ENCODE measurements at places on chromosomes 6 and 20. TPM values are rescaled to one million over a fixed set of nuclear protein-coding genes. Genes with fewer than 3 reads are reported as not detected.

The PRL gene
- not detected for total RNA-seq

The GFRA4 gene
- not detected for total RNA-seq

The BACH2 gene
- total RNA-seq: 1.9 TPM

The EMILIN3 gene
- total RNA-seq: not detected

The PBOV1 gene
- not detected for total RNA-seq

The MAP3K5 gene
- 14.9 TPM for total RNA-seq

The UNC5CL gene
- 0.43 TPM for total RNA-seq

The OVOL2 gene
- total RNA-seq: 24.5 TPM

The MAP7 gene
- 28.7 TPM for total RNA-seq

The GLP1R gene
- not detected for total RNA-seq

The OPRL1 gene
- total RNA-seq: under 0.01 TPM

The PFDN4 gene
- 101 TPM for total RNA-seq

The PM20D2 gene
- 11.3 TPM for total RNA-seq

The SNAP25 gene
- not detected for total RNA-seq

The CAGE1 gene
- not detected for total RNA-seq

The TREML1 gene
- total RNA-seq: not detected

The LIME1 gene
- total RNA-seq: 2.7 TPM

The RNF114 gene
- 105 TPM for total RNA-seq

The TGM3 gene
- under 0.01 TPM for total RNA-seq

The ELOVL2 gene
- under 0.01 TPM for total RNA-seq

The SIRPB2 gene
- 0.21 TPM for total RNA-seq

The FAM83C gene
- total RNA-seq: under 0.01 TPM

The CLVS2 gene
- not detected for total RNA-seq

The KCNG1 gene
- 148 TPM for total RNA-seq

The IL20RA gene
- 17.1 TPM for total RNA-seq

The KPNA5 gene
- total RNA-seq: 5.3 TPM

The CDYL gene
- total RNA-seq: 41.9 TPM

The SLPI gene
- 837 TPM for total RNA-seq

The MROH8 gene
- under 0.01 TPM for total RNA-seq

The HMGCLL1 gene
- not detected for total RNA-seq

The BCAS4 gene
- total RNA-seq: 11.1 TPM

The ZCCHC3 gene
- 6.6 TPM for total RNA-seq

The ANGPT4 gene
- total RNA-seq: not detected

The HLA-DOA gene
- total RNA-seq: not detected

The EYA4 gene
- total RNA-seq: 2.9 TPM

The OR12D3 gene
- total RNA-seq: not detected

The CST8 gene
- total RNA-seq: not detected
